ENCODE measurements at places on chromosomes 3 and 15. TPM values are rescaled to one million over a fixed set of nuclear protein-coding genes. Genes with fewer than 3 reads are reported as not detected.

TNFSF10 gene
- 0.25 TPM for total RNA-seq

SUMF1 gene
- 11.8 TPM for total RNA-seq

P2RY1 gene
- total RNA-seq = 0.28 TPM

FBN1 gene
- total RNA-seq = 24.2 TPM

GNAT1 gene
- total RNA-seq = not detected

BFSP2 gene
- total RNA-seq = not detected

NUTM1 gene
- total RNA-seq = not detected

ROBO2 gene
- total RNA-seq = not detected

SPSB4 gene
- not detected for total RNA-seq

SLC12A1 gene
- not detected for total RNA-seq
